ENCODE measurements at places on chromosomes 1 and 21. TPM values are rescaled to one million over a fixed set of nuclear protein-coding genes. Genes with fewer than 3 reads are reported as not detected.

GRCh38 chr1:60173006-60173405 lies 99.4 kb upstream of the C1orf87 start:
- no peak for DNase-seq

GRCh38 chr21:35900539-35900938 lies 159.8 kb downstream of the SETD4 start:
- DNase-seq: no peak

GRCh38 chr1:110161849-110162248 lies 11.6 kb downstream of the SLC6A17 start:
- DNase-seq: no peak

DNA sequence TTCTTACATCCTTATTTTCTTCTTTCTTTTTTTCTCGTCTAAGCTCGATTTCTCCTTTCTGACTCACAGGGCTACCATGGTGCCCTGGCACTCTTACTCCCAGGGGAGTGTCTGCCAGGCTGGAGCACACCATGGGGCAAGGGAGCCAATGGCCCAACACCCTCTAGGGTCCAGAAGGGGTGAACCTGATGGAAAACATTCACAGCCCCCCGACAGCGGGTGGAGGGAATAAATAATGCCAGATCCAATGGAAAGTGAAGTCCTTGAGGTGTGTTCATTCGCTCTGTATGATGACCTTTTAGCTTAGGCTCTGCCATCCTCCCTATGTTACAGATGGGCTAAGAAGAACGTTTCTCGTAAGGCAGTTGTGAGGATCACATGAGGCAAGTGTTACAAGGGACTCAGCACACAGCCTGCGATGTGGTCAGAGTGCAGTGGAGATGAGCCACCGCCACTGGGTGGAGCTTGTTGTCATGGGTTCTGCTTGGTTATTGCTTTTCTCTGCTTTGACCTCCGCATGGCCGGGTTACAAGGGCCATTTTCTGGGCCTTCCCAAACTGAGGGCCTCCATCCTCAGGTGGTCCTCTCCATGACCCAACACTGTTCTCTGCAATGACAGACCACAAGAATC lies 3.5 kb upstream of the FCMR start:
- DNase-seq: peak; percentile 80

GRCh38 chr21:43741423-43742096 lies 22.6 kb downstream of the PDXK start:
- no peak for DNase-seq

GRCh38 chr1:71733121-71733520 lies 549.2 kb downstream of the NEGR1 start:
- no peak for DNase-seq

DNA sequence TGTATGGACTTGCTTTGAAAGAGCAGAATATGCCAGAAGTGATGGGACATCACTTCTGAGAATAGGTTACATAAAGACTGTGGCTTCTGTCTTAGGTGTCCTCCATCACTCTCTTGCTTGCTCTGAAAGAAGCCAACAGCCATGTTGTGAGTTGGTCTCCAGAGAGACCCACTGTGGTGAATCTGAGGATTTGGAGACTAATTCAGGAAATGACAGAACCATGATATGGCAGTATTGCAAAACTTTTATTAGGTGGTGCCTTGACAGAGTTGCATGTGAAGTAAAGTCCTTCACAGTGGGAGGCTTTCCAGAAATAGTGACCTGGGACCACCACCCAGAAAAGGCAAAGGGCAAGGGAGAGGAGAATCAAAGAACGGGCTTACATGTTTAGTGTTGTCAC lies 628.6 kb downstream of the KCNT2 start:
- no peak for DNase-seq

DNA sequence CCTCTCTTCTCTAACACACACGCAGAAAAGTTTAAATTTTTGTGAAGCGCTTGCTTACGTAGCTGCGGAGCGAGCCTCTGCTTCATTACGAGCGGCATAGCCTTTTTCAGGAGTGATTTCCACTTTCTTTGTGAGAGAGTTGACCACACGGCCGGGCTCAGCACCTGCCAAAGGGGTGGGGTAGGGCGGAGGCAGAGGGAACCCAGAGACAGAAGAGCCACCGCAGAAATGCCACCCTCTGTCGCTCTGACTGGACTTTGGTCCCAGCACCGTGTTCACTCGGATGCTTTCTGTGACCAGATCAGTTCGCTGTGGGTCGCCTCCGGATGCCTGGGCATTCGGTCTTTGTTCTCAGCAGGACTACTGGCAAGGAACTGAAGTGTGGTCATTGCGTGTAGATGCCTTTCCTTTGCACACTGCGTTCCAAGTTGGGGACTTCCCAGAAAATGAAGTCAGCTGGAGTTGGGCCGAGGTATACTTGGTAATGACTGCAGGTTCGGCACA lies 883 bp downstream of the CHODL start:
- DNase-seq: no peak

S100A8 gene
- 6.9 TPM for total RNA-seq

MAP3K6 gene
- 21.7 TPM for total RNA-seq

PFKL gene
- total RNA-seq: 332 TPM

RXRG gene
- total RNA-seq: 0.74 TPM

GRCh38 chr1:235075048-235075776 lies 53.4 kb downstream of the TOMM20 start:
- no peak for DNase-seq

DNA sequence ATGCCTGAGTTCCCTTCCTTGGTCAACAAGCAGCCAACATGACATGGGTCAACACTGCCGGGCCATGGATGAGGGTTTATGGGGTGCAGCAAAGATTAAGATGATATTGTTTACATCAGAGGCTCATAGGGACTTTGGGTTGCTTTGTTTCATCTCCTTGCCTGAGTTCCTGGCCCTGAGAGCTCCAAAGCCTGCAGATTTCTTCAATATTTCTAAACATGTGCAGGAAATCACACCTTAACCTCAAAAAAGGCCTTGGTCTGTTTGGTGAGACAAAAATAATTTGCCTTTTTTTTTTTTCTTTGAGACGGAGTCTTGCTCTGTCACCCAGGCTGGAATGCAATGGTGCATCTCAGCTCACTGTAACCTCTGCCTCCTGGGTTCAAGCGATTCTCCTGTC lies 876 bp downstream of the SLAMF8 start:
- no peak for DNase-seq

SFN gene
- total RNA-seq: 253 TPM

DNA sequence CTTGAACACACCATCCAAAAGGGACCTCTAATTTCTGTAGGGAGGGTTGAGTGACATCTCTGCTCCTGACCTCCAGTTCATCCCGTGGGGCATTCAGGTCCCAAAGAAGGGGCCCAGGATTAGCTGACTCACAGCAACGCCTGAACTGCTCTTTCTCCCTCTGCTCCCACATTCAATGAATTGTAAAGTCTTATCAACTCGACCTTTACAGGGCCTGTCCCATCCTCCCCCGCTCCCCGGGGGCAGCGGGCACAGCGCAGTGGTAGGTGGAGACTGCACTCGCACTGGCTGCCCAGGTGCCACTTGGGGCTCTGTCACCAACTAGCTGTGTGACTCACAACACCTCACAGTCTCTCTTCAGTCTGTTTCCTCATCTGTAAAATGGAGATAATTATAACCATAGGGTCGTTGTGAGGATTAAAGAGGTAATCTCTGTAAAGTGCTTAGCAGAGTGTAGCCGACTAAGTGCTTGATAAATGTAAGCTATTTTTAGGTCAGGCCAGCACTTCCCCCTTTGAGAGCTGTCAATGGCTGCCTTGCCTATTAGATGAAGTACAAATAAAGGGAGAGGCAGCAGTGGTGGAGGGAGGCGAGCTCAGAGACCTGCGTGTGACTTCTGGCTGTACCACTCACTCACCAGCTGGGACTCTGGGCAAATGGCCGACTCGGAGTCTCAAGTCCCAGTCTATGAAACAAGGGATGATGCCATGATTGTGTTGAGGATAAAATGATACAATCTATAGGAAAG lies 637 bp upstream of the MYBPHL start:
- DNase-seq: no peak

- no peak for DNase-seq
Observed at GRCh38 chr1:150876119-150876454, 312 bp downstream of the ARNT start.

GRCh38 chr1:231410036-231410612 lies 12.0 kb downstream of the EGLN1 start:
- DNase-seq: no peak

OLFML3 gene
- 17.4 TPM for total RNA-seq

- no peak for DNase-seq
Observed at GRCh38 chr1:91929250-91929649, 20.0 kb upstream of the BRDT start.

ALX3 gene
- not detected for total RNA-seq

OR2L3 gene
- not detected for total RNA-seq

- DNase-seq: no peak
Observed at GRCh38 chr1:67001682-67002425, 52.1 kb downstream of the SLC35D1 start.

- no peak for DNase-seq
Observed at GRCh38 chr1:183121609-183122008, 64.5 kb upstream of the LAMC2 start.

TP53BP2 gene
- 28.8 TPM for total RNA-seq

HTR6 gene
- total RNA-seq: not detected

Data from colonic mucosa (tissue), 4 donors.